ENCODE measurements at places on chromosomes 13 and 19.

DNA sequence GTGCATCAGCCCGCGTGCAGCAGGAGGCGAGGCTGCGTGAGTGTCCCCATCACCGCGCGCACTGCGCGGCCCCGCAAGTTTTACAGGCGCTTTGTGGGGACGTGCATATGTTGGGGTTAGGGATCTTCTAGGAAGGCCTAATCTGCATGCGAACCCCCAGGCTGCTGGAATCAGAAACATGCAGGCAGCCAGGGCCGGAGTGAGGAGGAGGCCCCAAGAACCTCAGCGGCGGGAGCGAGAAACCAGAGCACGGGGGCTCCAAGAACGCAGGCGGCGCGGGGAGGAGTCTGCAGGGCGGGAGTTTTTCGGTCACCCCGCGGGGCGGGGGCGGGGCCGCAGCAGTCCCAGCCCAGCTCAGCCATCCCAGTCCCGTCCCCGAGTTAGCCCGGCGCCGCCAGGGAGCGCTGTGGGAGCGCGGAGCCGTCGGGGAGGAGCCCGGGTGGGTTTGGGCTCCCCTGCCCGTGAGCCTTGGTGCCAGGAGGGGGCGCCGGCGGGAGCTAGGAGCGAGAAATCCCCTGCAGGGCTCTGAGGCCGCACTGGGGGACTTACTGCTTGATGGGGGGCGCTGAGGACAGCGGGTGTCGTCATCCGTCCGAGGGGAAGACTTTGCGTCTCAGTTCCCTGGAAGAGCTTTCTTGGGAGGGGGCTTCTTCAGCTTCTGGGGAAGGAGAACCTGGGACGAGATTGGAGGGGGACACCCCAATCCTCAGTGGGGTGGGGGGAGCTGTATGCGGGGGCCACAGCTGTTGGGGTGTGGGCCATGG is 933 bp upstream of the NRTN start:
- DNase-seq = peak; percentile 98

DNA sequence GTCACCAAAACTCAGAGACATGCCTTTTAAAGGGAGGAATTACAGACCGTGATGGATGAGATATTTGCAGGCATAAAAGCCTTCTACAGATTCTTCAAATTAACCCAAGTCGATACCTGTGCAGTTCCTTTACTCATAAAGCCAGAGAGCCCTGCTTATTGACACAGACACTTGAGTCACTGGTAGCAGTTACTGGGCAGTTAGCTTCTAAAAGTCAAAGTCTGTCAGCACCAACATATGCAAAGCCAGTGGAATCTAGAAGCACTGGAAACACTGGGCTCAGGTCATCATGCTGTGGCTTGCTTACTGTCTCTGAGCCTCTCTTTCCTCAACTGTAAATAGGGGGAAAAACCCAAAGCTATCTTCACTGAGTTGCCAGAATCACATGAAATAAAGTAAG is 25.7 kb upstream of the LRCH1 start:
- no peak for DNase-seq

- peak; percentile 3 for DNase-seq
Measured at GRCh38 chr19:19656451-19657396, 6.8 kb downstream of the ATP13A1 start.

- DNase-seq = no peak
Measured at GRCh38 chr13:47621931-47622330, 379.1 kb downstream of the SUCLA2 start.

DNA sequence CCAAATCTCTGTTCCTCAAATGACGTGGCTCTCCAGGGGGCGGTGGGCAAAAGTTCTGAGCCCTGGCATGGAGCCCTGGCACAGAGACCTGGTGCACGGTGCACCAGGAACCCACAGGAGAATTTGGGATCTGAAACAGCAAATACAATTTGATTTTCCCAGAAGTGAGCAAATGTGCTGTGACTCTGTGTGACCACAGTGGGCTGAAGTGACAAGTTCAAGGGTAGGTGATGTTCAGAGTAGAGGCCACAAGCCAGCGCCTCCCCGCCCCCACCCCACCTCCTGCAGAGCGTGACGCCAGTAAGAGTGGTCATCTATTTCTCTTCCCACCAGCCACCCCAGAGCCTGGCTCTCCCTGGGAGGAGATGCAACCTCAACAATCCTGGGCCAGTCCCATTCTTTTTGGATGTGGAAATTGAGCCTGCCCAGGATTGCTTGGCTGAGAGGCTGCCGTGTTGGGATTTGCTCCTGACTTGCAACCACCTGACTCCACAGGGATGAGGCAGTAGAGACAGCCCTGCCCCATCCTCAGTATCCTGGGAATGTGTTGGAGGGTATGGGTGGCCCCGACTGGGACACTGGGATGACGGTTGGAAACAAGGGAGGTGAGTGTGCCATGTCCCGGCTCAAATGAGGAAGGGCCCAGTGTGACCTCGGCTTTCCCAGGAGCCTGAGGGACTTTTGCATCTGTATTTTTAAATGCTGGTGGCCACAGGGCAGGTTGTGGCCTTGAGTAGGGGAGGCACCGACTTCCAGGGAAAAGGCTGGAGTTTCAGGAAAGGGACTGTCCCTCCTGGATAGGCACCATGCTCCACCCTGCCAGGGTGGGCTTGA is 11.1 kb upstream of the BCL3 start:
- DNase-seq = no peak

DNA sequence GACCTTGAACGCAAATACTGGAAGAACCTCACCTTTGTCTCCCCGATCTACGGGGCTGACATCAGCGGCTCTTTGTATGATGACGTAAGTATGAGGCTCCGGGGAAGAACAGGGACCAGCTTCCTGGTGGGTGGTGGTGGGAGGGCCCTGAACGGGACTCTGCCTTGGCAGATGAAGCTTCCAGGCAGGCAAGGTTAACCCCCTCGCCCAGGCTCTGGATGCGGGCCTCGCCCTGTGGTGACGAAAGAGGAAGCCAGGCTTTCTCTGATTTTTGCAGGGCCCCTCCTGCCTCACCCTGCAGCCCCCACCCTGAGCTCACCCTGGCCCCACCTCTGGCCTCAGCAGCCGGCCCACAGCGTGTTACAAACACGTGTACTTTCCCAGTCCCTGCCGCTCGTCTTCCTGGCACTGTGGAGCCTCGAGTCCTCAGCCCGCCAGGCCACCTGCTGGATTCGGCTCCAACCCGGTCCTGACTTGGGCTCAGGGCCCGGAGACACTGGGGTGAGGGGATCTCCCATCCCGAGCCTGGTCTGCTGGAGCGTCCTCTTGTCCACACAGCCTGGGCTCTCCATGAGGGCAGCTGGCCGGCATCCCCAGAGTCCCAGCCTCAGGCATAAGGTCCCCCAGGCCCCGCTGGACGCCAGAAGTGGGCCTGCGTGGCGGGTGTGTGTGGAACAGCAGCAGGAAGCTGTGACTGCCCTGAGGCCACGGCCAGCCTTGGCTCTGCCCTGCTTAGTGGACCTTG is 72.4 kb downstream of the KDM4B start:
- no peak for DNase-seq

DNA sequence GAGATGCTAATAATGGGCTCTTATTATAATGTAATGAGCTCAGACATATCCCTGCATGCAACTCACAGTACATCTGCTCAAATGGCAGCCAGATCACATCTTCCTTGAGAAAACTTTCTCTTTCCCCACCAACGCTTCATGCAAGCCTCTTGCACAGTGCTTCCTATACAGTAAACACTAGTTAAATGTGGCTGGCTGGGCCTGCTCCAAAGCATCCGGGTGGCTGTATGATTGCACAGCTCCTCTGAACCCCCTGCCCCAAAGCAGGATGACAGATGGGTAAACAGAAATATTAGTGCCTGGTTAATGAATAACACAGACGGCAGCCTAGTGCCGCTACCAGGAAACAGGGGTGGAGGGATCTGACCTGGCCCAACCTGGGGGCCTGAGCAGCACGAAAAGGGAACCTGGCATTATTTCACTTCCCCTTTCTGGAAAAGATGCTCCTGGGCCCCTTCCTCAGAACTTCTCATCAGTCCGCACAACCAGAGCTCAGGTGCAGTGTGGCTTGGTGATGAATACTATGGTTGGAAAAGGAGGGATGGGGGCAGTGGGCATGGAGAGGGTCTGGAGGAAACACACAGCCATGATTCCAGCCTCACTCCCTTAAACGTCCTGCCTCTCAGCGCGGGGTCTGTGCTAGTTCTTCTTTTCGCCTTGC is 10.8 kb downstream of the FFAR2 start:
- no peak for DNase-seq

GRCh38 chr19:46295401-46296201 is 1.2 kb upstream of the HIF3A start:
- no peak for DNase-seq

- DNase-seq = no peak
Measured at GRCh38 chr13:58999851-59000250, 1163.9 kb downstream of the DIAPH3 start.

DNA sequence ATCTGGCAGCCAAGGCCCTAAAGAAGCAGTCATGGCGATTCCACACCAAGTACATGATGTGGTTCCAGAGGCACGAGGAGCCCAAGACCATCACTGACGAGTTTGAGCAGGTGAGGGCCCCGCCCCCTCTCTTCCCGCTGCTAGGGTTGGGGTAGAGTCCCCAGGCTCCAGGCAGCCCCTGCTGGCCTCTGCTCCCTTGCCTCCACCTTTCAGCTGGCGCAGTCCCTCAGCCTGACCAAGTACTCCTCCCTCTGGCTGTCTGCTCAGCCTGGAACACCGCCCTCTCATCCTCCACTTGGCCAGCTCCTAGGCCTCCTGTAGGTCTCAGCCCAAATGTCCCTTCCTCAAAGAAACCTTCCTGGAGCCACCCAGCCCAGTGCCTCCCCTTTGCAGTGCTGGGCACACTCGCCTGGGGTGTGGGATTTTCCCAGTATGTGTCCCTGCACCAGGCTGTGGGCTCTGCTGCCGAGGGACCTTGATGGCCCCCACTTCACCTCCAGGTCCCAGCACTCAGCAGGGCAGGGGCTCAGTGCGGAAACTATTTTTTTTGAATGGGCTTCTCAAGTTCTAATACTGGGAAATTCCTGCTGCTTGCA is 5.7 kb downstream of the LENG1 start:
- DNase-seq = no peak

GRCh38 chr13:95100525-95101433 is 200.5 kb downstream of the ABCC4 start:
- DNase-seq = peak; percentile 34

All from hepatic stellate cell (primary cell).